ENCODE measurements at places on chromosomes 6 and 20.

DNA sequence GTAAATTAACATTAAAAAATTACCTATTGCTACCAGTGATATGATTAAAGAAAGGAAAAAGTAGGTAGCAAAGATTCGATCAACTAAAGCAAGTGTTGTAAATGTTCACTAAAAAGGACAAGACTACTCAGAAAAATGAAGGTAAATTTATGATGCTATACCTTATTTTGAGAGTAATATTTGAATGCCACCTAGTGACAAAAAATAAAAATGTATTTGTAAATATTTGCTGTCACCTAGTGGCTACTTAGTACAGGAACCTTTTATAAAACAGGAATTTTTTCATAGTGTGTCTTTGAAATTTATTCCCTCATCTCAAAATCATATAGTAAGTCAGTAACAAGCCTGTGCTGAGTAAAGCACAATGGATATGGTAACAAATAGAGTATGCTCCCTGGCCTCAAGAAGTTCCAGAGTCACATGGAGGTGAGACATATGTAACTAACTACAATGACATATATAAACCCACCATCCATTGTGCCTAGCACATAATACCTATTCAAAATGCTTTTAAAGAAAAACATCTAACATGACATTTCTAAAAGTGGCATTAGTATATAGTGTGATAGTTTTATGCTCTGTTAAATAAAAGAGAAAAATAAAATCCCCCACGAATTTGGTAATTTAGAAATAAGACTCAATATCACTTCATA lies 193.1 kb upstream of the SIM1 start:
- DNase-seq = peak; percentile 6

- no peak for DNase-seq
These were observed 33.1 kb upstream of the HINT3 start for GRCh38 chr6:125923366-125923877.

DNA sequence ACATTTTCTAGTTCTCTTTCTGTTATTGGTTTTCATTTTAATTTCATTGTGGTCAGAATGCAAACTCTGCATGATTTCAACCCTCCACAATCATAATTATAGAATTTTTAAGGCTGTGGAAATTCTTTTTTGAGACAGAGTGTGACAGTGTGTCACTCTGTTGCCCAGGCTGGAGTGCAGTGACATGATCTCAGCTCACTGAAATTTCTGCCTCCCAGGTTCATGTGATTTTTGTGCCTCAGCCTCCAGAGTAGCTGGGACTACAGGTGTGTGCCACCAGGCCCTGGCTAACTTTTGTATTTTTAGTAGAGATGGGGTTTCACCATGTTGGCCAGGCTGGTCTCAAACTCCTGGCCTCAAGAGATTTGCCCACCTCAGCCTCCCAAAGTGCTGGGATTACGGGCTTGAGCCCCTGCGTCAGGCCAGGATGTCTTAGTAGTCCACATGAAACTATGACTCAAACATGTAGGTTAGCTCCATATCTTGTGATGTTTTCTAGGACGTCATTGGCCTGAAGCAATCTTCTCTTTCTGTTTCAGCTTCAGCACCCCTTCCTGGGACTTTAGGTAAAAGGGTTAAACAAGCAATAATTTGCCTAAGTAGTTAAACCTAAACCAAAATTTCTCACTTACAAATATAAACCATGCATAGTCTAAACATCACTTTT lies 47.4 kb upstream of the SAMD3 start:
- no peak for DNase-seq

DNA sequence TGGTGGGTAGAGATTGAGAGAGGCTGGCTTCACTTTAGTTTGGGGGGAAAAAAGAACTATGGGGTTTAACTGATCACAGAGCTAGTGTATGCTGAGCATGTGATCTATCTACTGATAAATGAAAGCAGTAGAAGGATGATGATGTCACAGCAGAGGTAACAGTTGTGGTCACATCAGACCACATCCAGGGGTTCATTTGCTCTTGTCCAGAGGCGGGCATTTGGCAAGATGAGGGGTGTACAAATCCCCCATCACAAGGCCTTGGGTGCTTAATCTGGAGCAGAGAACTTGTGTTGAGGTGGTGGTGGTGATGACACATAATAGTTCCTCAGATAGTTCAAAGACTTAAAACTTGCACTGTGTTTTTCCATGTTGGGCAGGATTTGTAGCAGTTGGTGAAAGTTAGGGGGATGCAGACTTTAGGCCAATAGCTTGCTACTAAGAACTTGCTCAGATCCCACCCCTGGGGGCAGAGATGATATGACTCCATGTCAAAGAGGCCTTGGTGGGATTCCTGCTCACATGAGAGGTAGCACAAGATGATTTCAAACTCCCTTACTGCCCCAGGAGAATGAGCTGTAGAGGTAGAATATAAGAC lies 63.4 kb downstream of the PRDM1 start:
- DNase-seq = no peak

DNA sequence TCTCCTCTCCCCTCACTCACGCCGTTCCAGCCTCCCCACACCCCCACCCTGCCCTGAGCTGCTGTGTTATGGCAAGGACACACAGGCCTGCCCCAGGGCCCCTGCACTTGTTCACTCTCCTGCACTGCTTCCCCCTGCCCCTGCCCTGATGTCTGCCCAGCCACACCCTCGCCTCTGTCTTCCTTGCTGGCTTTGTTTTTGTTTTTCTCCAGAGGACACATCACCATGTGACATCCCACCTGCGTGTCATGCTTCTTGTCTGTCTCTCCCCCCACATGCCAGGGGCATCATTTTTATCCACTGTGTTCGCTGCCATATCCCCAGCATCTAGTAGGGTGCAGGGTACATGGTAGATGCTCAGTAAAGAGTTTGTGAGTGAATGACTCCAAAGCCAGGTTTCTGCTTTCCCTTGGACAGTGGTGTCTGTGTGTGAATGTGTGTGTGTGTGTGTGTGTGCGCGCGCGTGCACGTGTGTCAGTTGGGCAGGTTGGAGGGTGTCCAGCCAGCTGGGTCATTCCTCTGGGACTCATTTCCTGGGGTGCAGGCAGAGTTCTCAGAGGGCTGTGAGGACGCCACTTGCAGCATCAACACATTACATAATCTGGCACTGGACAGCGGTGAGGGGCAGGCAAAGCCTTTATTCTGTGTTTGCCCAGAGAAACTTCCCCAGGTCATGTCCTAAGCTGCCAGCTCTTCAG lies 60.6 kb downstream of the STK35 start:
- DNase-seq = no peak

DNA sequence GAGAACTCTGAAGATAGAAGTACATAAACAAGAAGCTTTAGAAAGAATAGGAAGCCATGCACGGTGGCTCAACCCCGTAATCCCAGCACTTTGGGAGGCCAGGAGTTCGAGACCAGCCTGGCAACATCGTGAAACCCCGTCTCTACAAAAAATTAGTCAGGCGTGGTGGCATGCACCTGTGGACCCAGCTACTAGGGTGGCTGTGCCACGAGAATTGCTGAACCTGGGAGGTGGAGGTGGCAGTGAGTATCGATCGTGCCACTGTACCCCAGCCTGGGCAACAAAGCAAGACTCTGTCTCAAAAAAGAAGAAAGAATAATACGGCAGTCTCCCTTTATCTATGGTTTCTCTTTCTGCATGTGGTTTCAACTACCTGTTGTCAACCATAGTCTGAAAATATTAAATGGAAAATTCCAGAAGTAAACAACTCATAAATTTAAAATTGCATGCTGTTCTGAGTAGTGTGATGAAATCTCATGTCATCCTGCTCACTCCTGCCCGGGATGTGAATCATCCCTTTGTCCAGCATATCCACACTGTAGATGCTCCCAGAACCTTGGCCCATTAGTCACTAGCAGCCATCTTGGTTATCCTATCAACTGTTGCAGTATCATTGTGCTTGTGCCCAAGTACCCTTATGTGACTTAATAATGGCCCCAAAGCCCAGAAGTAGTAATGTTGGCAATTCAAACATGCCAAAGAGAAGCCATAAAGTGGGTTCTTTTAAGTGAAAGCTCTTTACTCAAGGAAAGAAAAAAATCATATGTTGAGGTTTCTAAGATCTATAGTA lies 22.1 kb downstream of the DEK start:
- no peak for DNase-seq

GRCh38 chr6:138028893-138029292 lies 78.3 kb downstream of the PERP start:
- no peak for DNase-seq

DNA sequence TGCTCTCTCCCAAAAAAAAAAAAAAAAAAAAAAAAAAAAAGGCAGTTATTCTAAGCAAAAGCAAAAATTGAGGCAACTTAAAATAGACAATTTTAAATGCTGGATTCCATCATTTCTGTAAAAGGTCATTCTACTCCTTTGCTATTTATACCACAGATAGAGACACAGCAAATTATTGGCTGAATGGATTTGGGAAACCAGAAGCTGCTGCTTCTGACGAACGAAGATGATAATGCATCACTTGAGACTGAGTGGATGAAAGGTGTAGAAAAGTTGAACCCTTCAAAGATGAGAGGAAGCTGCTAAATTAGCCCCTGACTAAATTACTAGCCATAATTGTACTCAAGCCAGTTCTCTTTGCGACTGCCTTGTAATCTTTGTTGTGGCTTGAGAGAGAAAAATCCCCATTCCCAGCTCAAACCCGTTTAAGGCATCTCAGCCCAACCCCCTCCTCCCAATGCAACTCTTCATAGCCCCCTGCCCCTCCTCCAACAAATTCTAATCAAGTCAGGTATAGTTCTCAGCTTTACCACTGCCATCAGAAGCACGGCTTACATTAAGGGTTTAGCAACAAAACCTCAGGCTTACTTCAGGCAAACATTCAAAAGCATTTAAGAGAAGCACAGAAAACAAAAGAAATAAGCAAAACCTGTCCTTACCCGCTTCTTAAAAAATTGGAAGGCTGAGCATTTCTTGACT lies 1.0 kb downstream of the SGK1 start:
- DNase-seq = no peak

- no peak for DNase-seq
These were observed 469.5 kb downstream of the QKI start for GRCh38 chr6:163883984-163884383.

DNA sequence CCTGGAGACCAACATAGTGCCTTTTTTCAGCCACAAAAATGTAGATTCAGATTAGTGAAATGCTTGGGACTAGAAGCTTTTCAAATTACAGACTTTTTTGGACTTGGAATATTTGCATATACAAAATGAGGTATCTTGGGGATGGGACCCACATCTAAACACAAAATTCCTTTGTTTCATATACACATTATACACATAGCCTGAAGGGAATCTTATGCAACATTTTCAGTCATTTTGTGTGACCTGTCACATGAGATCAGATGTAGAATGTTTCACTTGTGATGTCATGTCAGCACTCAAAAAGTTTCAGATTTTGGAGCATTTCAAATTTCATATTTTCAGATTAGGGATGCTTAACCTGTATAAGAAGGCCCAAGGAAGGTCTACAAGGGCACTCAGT lies 44.5 kb upstream of the ALDH8A1 start:
- DNase-seq = no peak

- peak; percentile 26 for DNase-seq
These were observed 21.0 kb downstream of the PPARD start for GRCh38 chr6:35363293-35363750.

GRCh38 chr6:105492706-105493673 lies 90.1 kb upstream of the PREP start:
- DNase-seq = no peak

DNA sequence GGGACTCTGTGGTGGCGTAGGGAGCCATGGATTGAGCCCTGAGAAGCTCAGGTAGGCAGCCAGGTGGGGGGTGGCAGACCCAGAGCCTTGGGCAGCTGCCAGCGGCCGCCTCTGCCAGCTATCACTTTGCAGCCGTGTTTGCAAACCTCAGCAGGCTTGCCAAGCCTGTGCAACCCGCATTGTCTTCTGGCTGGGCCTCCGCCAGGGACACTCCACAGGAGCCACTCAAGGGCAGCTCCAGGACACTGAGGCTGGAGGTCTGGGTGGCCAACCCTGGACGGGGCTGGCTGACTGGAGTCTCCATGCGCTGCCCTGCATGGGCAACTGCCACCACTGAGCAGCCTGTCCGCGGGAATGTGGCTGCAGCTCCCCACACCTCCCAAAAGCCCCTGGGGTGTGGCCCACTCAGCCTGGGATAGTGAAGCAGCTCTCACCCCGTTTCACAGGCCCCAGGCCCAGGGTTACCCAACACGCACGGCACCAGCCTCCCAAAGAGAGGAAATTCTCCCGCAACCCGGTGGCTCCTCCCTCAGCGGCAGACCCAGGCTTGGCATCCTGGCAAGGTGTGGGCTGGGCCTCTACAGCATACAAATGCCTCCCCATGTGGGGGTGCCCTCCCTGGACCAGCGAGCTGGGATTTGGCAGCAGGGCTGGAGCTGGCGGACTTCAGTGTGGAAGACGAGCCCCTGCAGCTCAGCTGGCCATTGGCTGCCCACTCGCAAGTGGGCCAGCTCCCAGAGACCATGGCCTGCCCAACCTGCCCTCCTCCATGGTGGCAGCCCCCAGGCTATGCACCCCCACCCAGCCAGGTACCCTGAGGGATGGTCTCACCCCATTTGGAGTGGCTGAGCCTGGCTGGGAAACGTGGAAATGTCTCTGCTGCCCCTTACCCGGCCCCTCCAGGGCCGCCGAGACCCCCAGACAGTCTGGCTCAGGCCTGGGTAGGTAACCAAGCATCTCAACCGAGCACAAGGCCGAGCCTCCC lies 2.9 kb downstream of the CHRNA4 start:
- peak; percentile 91 for DNase-seq

GRCh38 chr6:73451223-73452106 lies 632 bp downstream of the CGAS start:
- no peak for DNase-seq

GRCh38 chr6:168953461-168953860 lies 300.2 kb downstream of the THBS2 start:
- no peak for DNase-seq

DNA sequence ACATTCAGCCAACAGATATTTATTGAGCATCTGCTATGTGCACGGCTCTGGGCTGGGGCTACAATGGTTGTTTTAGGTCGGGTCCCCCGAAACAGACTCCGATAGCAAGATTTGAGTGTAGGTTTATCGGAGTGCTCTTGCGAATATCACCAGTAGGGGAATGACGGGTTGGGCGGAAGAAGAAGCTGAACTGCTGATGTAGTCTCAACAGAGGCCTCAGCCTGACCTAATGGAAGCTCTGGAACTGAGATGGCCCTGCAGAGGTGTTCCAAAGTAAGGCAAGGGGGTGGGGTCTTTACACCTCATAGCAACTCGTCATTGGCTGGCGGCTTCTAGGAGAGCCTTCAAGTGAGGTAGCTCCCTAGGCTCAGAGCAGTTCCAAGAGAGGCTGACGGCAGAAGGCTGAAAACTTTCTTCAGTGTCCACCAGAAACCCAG lies 1.1 kb downstream of the L3MBTL1 start:
- no peak for DNase-seq
